ENCODE measurements at places on chromosomes 12 and 14.

- DNase-seq, result no peak
These were observed 2.0 kb upstream of the ARHGEF25 start for GRCh38 chr12:57609101-57609780.

- peak; percentile 64 for DNase-seq
These were observed 32.8 kb downstream of the SH2B3 start for GRCh38 chr12:111438481-111438880.

GRCh38 chr12:117646520-117646919 lies 285.1 kb upstream of the NOS1 start:
- no peak for DNase-seq

DNA sequence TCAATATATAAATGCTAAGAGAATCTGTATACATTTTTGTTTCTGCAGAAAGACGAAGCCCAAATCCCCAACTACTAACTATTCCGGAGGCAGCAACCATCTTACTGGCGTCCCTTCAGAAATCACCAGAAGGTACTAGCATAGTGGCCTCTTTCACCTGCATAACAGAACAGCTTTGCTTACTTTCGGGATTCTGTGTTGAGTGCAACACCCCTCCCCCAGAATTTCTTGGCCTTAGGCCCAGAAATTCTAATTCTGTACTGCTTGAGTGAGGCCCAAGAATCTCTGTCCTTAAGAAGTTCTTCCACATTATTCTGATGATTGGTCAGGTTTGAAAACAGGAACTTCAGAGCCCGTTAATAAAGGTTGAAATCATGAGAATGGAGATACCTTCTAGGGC lies 2.9 kb downstream of the SPX start:
- DNase-seq, result no peak

DNA sequence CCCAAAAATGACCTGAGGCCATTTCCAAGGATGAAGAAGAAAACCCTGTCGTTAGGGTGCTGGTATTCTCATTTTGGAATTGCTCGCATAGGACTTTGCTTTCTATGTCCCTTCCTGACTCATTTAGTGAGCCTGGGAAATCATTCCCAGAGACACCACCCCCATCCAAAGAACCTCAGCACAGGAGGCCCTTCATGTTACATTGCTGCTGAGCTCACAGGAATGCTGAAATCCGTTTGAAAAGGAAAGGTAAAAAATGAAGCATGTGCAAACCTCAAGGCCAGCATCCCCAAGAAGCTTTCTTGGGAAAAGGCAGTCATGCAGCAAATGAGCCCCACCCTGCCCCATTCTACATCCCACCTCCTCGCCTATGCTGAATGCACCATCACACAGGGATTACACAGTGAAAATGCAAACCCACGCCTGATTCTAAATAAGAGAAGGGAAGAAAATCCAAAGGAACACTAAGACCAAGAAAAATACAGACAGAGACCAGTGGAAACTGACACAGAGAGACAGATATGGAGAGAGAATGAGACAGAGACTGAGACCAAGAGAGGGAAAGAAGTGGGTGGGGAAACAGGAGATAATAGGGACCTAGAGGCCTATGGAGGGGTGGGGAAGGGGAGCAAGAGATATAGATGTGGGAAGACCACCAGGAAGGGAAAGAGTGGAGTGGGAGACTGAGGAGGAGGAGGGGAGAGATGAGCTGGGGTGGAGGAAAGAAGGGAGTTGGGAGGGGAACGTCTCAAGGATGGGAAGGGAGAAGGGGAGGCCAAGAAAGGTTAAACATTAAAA lies 33.5 kb downstream of the NIN start:
- DNase-seq, result no peak

DNA sequence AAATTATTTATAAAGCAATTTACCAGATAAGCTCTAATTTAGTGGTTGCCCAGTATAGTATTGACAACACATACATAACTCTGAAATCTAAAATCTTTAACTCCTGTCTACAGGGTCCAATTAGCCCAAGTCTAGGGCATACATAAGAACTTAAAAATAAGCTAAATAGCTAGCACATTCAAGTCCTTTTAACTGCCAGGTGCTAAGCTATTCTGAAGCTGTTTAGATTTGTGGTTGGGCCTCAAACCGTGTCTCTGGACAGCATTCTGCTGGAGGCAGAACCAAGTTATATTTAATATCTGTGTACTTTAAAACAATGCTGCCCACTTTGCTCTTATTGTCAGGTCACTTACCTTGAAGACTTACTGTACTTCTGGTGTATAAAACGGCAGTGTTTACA lies 19.0 kb downstream of the RPS6KA5 start:
- no peak for DNase-seq

DNA sequence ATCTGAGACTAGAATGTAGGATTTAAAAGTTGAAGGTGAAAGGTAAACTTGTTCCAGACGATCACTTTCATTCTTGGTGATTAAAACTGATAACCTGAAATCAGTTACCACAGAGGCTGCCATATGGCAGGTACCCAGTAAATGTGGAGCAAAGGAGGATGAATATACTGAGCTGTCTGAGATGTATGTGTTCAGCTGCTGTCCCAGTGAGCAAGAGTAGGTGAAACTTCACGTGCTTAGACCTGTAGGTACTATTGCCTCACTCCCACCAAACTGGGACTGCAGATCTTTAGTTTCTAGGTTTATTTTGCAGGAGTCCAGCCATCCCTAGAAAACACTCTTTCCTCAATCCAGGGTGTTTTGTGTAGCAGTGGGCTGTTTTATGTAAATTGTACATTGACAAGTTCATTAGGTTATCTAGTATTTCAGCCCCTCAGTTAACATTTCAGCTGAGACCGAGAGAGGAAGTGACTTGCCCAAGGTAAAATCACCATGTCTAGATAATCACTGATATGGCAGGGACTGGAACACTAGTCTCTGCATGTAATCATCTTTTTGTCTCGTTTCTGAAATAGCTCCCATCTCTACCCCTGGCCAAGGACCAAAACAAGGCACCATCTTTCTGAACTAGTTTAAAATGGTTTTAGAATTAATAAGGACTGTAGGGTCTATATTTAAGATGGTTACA lies 62.7 kb downstream of the ATG14 start:
- DNase-seq, result no peak

DNA sequence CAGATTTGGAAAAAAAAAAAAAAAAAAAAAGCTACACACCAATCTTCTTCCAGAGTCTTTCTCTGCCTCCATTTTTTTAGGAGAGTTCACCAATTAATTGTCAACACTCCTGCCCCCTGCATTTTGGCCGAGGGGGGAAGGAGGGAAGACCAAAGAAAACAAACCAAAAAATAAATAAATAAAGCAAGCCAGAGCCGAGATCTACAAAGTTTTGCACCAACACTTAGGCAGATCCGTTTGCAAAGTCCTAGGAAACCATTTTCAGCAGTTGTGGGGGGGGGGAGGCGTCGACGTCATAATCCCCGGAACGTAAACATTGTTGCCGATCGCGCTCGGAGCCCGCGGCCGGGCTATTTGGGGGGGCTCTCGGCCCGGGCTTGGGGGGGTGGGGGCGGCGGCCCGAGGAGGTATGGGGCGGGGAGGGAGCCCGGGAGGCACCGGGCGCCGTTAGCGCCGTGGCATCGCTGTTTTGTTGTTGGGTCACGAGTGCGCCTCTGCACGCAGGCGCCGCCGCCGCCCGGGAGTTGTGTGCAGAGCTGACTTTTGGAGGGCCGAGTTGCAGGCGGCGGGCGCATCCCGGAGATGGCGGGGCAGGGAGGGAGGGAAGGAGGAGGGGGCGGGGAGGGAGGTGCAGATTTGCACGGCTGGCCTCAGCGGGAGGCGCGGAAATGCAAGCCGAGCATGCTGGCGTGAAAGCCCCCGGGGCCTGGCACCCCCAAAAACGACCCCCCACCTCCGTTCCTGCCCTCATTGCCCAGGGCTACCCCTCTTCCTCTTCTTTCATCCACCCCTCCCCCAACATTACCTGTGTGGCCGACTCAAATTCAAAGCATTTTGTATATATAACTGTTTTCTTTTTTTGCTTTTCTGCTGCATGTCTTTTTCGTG lies 598 bp downstream of the KDM2B start:
- peak; percentile 93 for DNase-seq

DNA sequence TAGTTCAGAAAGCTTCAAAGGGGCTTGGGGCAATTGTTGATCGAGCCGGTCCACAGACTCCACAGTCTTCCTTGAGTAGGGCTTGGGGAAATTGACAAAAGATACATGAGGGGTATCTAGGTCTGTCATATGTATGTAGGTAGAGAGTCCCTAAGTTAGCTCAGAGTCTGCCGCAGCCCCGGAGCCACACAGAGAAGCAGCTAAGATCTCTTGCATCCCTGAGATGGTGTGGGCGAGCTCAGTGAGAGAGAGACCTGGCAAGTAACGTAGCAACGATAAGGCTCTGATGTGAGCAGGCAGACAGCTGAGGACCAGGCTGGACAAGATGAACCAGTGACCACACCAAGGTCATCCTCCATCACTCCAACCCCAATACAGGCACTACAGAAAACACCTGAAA lies 297.6 kb downstream of the TMEM132D start:
- DNase-seq, result no peak

All from islet precursor cell (in vitro differentiated cells).